Suprapubic skin (tissue), 4 donors: ENCODE measurements at places on chromosomes 6 and 20.
A peak's percentile ranks its signal among the peaks of the same experiment; 100 is the strongest.

- H3K4me1 ChIP-seq: peaks cover 13% of the 10 kb centered on the region
- no peak overlapping the region for H3K27ac ChIP-seq
Measured at GRCh38 chr20:62578294-62578897, 63.9 kb upstream of the SLCO4A1 start.

DNA sequence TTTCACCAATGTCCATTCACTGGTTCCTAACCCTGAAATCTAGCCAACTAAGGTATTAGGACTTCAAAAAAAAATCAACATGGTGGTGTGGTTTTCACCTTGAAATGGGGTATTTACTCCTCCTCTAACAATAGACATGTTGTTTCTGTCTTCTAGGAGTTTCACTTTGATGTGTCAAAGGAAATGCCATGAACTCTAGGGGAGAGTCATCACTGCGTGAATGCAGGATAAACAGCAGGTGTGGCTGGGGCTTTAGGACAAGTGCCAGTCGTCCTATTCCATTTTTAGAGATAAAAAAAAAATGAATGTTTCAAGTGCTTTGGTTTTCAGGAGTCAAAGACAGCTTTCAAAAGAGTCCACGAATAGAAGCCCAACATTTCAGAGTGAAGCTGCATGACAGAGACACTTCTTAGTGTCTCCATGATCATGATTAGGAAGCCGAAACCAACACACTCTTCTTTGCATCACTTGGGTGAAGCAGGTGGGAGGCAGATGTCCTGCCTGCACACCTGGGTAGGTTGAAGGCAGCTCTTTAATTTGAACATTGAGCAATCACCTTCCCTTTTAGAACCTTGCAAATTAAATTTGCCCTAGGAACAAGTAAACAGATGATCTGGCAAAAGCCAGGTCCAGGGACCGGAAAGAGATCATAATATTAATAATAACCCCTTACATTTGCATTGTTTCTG lies 328.5 kb upstream of the PRDM1 start:
- H3K36me3 ChIP-seq: no peaks in the 10 kb centered on the region
- no peaks in the 10 kb centered on the region for H3K27me3 ChIP-seq
- H3K27ac ChIP-seq: peak overlapping the region; percentile 43
- H3K4me3 ChIP-seq: no peak overlapping the region

GRCh38 chr6:85660181-85660611 lies 17.5 kb upstream of the SYNCRIP start:
- H3K36me3 ChIP-seq: peaks cover 3% of the 10 kb centered on the region
- no peak overlapping the region for H3K4me3 ChIP-seq
- no peak overlapping the region for H3K27ac ChIP-seq
- no peaks in the 10 kb centered on the region for H3K27me3 ChIP-seq

DNA sequence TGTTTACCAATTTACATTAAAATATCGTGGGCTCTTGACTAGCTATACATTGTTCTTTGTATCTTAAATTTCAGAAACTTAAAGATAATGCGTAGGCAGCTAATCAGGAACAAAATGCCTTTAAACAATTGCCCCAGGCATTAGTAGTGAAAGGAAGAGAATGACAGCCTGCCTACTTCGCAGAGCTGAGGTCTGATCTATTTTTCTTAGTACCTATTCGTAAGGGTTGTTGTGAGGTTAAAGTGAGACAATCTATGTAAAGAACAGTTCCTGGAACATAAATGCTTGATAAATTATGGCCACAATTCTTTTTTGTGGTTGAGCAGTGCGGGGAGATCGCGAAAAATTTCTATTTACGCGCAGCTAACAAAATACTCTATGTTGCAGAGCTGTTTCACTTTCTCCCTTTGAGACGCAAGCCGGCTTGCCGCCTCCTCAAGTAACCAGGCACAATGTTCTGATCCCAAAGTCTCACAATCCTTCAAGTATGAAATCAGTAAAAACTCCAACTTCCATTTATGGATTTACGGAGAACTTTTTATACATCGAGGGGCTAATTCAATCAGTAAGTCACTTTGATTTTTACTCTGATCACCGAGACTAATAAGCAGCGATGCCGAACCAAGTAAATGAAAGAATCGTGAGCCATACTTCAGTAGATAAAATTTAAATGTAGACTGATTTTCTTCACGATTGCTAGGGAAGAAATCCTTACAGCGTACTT lies 878 bp upstream of the PNRC1 start:
- peak overlapping the region; percentile 96 for H3K27ac ChIP-seq
- peak overlapping the region; percentile 71 for H3K4me3 ChIP-seq
- no peak for DNase-seq
- H3K4me1 ChIP-seq: peaks cover 27% of the 10 kb centered on the region
- H3K27me3 ChIP-seq: no peaks in the 10 kb centered on the region
- H3K36me3 ChIP-seq: peaks cover 17% of the 10 kb centered on the region

GRCh38 chr6:138160329-138161087 lies 1.2 kb upstream of the ARFGEF3 start:
- no peaks in the 10 kb centered on the region for H3K36me3 ChIP-seq
- H3K4me3 ChIP-seq: peak overlapping the region; percentile 76
- H3K27me3 ChIP-seq: peaks cover 47% of the 10 kb centered on the region
- H3K27ac ChIP-seq: no peak overlapping the region

DNA sequence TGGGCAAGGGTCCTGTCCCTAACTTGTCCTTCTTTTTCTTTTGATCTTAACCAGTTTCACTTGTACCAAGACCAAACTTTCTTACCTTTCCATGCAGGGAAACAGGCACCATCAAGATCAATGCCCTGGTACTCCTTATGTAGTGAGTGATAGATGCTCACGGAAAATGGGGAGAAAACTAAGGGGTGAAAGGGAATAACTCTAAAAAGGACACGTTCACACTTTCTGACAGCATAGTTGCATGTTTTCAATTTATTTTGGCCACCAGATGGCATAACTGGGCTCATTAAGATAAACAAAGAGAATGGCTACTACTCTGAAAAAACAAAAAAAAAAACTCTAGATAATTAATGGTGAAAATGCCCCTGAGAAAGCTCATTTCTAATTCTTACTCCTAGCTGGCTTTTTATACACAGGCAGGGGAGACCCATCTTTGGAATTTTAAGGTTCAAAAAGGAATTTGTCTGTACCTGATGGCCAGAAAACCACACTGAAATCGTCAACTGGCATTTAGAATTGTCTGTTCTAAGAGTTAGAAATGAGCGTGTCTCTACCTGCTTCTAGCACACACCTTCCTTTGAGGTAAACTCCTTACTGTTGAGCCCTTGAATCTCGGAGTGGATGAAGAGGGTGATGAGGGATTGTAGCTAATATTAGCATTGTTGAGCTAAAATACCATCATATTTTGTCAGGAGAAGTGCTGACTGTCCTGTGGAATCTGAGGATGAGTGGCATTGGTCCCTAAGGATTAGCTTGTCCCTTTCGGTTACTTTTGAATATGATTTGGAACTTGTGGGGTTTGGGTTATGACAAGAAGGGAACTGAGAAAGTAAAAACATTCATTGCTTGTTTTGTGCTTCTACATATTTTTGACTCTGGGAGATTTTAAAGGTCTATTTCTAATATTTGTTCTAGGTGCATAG lies 62.2 kb upstream of the DDR1 start:
- peaks cover 57% of the 10 kb centered on the region for H3K4me1 ChIP-seq
- H3K27me3 ChIP-seq: no peaks in the 10 kb centered on the region
- peak overlapping the region; percentile 3 for H3K27ac ChIP-seq
- H3K4me3 ChIP-seq: no peak overlapping the region
- H3K36me3 ChIP-seq: no peaks in the 10 kb centered on the region
- DNase-seq: no peak

DNA sequence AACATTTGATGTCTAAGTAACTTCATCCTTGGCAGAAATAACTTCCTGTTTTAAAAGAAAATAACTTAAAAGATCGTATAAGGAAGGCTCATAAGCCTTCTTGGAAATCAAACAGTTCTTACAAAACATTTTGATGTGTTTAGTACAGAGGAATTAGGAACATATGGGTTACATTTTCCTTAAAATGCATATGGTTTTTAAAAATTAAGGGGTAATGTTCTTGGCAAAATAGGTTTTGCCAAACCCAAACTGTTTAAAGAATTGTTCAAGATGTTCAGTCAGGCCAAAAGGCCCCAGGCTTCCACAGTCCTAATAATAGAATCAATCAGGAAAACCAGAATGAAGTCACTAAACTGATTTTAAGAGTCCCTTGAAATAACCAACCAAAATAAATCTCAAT lies 142.7 kb upstream of the SLC35B3 start:
- no peaks in the 10 kb centered on the region for H3K4me1 ChIP-seq
- no peak for DNase-seq
- H3K27ac ChIP-seq: no peak overlapping the region
- H3K27me3 ChIP-seq: no peaks in the 10 kb centered on the region
- H3K4me3 ChIP-seq: no peak overlapping the region
- no peaks in the 10 kb centered on the region for H3K36me3 ChIP-seq

- no peak overlapping the region for H3K4me3 ChIP-seq
- no peak for DNase-seq
- no peaks in the 10 kb centered on the region for H3K36me3 ChIP-seq
Measured at GRCh38 chr6:106125925-106126435, 39.8 kb downstream of the PRDM1 start.

DNA sequence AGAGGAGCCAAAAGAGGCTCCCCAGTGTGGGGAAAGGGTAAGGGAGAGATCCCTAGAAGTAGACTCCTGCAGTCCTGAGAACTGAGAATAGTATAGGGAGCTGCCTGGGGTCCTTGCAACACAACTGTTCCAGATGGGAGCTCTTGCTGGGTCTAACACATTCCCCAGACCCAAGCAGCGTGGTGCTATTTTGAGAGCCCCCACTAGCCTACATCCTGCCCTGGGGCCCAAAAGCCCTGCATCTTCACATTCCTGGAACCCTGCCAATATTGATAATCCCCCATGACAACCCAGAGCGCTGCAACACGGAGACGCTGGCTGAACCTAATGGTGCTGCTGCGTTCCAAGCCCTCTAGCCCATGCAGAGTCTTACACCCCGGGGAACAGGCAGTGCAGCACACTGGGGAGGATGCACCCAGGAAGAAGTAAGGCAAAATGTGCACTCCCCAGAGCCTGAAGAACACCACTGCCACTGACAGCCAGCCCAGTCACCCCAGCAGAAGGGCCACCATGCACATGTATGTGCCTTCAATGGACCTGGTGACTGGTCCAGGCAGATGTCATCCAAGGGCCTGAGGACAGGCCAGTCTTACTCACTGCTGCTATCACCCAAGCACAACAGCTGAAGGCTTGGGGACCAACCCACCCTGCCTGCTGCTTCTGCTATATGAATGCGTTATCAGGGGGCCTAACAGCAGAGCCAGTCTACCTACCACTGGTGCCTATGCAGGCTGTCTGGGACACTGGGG lies 7.0 kb upstream of the RNF217 start:
- no peaks in the 10 kb centered on the region for H3K27me3 ChIP-seq
- H3K36me3 ChIP-seq: no peaks in the 10 kb centered on the region
- H3K4me1 ChIP-seq: peaks cover 3% of the 10 kb centered on the region

DNA sequence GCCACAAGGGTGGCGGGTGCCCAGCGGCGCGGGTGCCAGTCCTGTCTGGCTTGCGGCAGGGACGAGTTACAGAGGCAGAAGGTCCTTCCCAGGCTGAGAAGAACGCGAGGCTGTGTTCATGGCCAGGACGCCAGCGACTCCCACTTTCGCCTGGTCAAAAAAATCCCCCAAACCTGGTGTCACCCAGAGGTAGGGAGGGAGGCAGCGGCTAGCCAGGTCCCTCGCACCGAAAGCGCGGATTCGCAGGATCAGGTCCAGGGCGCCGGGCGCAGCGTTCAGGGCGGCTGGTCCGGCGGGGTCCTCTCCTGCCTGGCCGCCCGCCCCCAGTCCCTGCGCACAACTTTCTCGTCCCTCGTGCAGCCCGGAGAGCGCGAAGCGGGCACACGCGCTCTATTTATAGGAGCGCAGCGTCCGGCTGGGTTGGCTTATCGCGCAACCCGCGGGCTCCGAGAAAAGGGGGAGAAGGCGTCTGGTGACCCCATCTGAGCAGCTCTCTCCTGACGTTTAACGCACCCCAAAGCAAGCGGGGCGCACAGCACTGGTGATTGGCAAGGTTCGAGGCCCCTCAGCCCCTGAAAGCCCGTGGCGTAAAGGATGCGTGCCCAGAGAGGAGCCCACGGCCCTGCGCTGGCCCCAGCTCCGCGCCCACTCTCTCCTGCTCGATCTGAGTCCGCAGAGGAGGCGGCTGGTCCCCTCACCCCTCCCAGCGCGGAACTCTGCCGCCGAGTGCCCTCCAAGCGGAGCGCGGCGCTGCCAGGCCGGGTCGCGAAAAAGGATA lies 519 bp downstream of the CBLN4 start:
- DNase-seq: no peak
- peaks cover 69% of the 10 kb centered on the region for H3K27me3 ChIP-seq
- H3K4me3 ChIP-seq: no peak overlapping the region
- no peaks in the 10 kb centered on the region for H3K36me3 ChIP-seq

- H3K27ac ChIP-seq: peak overlapping the region; percentile 69
- H3K36me3 ChIP-seq: no peaks in the 10 kb centered on the region
- H3K27me3 ChIP-seq: no peaks in the 10 kb centered on the region
Measured at GRCh38 chr6:45445364-45445748, 67.6 kb upstream of the SUPT3H start.

DNA sequence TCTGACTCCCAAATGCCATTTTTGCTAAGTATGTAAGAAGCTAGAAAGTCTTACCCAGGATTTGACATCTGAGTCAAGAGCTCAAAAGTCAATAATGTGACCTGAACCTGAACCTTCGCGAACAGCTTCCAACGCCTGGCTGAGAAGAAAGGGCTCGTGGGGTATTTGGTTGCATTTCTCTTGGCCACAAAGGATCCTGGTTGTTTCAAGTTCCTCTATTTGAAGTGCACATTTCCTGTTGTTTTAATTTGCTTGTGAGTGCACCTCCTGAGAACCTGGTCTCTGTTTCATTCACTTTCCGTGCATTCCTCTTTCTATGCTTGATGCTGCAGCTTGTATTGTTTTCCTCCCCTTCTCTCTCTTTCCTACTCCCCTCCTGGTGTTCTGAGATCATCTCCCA lies 212.5 kb downstream of the FOXA2 start:
- H3K27ac ChIP-seq: no peak overlapping the region
- peaks cover 10% of the 10 kb centered on the region for H3K27me3 ChIP-seq
- no peaks in the 10 kb centered on the region for H3K36me3 ChIP-seq
- DNase-seq: no peak
- no peaks in the 10 kb centered on the region for H3K4me1 ChIP-seq

DNA sequence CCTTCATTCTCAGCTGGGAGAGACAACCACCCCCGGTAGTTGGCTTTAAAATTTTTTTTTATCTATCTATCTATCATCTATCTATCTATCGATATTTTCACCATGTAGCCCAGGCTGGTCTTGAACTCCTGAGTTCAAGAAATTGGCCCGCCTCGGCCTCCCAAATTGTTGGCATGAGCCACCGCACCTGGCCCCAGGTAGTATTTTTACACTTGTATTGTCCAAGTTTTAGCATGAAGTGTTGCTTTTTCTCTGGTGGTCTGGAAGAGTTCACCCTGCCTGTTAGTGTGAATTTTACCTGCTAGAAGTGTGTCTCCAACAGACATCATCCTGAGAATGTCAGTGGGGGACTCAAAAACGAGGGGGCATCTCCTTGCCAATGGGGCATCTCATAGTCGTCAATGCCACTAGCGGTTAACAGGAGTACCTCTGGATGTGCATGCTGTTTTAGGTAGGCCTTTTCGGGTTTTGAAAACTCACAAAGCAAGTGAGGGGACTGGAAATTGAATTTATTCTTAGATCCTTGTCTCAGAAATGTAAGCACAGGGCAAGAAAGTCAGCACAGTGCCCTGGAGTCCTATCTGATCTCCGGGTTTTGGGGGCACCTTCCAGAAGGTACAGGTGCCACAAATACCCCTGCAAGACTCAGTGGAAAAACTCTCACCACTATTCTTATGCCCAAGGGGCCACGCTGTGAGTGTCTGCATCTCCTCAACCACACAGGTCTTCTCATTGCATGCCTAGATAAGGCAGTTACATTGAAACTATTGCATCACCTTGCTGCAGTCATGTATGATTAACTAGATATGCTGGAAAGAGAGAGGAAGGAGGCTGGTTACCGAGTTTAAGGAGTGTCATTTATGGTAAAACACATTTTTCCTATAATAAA lies 37.1 kb downstream of the TNFAIP3 start:
- no peaks in the 10 kb centered on the region for H3K36me3 ChIP-seq
- DNase-seq: no peak
- H3K27me3 ChIP-seq: no peaks in the 10 kb centered on the region
- no peak overlapping the region for H3K27ac ChIP-seq
- no peaks in the 10 kb centered on the region for H3K4me1 ChIP-seq
